ENCODE measurements at places on chromosomes 2 and 18.

- DNase-seq: peak; percentile 84
Observed at GRCh38 chr2:99836690-99837605, 305.4 kb downstream of the AFF3 start.

GRCh38 chr2:158458617-158458920 is 1.8 kb downstream of the PKP4 start:
- no peak for DNase-seq

DNA sequence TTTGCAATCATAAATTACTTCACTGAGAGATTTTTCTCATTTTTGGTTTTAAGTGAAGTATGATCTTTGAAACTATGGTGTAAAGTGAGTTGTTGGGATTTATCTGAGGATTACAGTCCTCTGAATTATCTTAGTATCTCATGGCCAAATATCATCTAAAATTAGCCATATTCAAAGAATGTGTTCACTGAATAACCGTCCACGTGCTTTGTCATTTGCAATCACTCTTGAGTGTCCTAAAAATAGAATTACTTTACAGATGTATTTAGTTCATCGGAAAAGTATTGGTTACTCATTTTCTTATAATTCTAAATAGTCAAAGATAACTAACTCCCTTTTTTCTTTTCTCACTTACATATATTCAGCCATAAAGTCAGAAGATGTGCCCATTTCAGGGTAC is 141.2 kb downstream of the RTN4 start:
- DNase-seq: no peak

DNA sequence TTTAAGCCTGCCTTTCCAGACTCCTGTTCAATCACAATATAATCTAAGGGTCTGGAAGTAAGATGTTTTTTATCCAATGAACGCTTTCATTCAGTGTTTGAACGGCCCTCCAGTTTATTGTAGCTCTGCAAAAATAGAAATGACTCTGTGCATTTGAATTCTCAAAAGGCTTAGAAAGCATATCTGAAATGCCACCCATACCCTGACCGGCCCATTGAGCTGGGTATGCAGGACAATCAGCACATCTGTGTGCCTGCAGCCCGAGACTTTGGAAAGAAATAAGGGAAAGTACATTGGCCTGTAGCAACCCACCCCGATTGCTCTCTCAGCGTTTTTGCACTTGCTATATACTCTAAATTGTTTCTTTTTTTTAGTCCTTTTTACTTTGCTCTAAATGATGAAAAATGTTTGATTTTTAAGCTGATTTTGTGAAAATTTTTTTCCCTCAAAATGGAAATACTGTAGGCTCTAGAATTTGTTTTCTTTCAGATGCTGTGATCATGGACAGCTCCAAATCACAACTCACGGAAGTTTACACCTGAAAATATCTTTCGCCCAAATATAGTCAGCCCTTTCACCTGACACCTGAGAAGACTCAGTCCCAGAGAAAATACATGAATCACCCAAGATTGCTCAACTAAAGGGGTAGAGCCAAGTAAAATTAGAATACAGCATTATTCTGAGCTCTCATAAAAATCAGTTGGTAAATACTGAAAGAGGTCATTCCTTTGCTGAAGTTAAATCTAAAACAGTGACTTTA is 194.5 kb upstream of the SIX3 start:
- DNase-seq: no peak

DNA sequence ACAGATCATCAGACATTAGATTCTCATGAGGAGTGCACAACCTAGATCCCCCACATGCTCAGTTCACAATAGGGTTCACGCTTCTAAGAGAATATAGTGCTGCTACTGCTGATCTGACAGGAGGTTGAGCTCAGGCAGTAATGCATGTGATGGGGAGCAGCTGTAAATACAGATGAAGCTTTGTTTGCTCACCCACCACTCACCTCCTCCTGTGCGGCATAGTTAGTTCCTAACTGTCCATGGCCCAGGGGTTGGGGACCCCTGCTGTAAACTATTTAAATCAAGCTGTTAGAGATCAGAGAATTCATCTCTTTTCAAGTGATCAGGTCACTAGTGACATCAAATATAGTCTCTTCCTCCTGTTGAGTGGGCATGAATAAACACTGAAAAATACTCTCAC is 88.8 kb upstream of the ACVR2A start:
- no peak for DNase-seq

- DNase-seq: no peak
Observed at GRCh38 chr2:172606285-172606684, 50.4 kb downstream of the PDK1 start.

- DNase-seq: no peak
Observed at GRCh38 chr2:164675687-164676086, 54.4 kb upstream of the GRB14 start.

DNA sequence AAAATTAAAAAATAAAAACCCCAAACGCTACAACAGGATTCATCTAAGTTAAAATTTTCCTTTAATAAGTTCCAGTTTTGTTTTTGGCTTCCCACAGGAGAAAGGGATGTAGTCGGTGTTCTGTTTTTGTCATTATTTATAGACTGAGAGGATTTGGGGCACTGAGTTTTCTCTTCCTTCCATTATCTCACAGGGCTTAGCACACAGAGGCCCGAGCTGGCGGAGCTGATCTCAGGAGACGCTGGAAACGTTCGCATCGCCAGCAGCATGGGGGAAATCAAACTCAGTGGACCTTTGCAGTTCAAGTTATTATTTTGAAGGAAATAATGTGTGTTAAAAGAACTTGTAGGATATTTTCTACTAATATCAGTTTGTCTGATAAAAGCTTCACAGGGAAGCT is 669.7 kb upstream of the SALL3 start:
- DNase-seq: no peak

DNA sequence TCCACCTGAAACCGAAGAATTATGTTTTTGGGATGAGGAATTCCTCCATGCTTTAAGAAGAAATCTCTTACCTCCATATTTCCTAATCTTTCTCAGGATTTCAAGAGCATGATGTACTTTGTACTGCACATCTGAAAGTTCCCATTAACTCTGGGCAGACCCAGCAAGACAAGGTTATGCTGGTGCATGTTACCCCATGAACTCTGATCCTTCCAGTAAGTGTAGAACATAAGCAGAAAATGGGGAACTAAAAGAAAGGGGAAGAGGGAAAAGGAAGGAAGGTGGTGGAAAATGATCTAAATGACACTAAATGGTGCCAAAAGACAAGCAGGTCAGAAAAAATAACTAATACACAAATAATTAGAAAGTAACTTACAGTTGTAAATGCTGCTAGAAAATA is 50.7 kb downstream of the STRN start:
- DNase-seq: no peak

DNA sequence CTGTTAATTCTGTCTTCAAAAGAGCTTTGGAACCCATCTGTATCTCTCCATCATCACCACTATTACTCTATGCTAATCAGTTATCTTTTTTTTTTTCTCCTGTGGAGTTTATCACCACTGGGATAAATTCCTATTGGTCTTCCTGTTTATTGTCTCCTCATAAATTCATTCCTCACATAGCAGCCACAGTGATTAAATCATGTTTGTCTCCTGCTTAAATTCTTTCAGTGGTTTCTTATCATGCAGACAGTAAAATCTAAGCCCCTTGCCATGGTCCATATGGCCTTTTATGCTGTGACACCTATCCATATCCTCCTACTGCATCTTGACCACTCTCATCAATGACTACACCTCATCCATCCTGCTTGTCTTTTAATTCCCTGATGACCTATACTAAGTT is 239.8 kb upstream of the ZEB2 start:
- DNase-seq: no peak

- DNase-seq: peak; percentile 52
Observed at GRCh38 chr18:75727456-75727855, 300.0 kb upstream of the SMIM21 start.

Measured in Jurkat, Clone E6-1 (cell line).